ENCODE measurements at places on chromosomes 6 and 20.

DNA sequence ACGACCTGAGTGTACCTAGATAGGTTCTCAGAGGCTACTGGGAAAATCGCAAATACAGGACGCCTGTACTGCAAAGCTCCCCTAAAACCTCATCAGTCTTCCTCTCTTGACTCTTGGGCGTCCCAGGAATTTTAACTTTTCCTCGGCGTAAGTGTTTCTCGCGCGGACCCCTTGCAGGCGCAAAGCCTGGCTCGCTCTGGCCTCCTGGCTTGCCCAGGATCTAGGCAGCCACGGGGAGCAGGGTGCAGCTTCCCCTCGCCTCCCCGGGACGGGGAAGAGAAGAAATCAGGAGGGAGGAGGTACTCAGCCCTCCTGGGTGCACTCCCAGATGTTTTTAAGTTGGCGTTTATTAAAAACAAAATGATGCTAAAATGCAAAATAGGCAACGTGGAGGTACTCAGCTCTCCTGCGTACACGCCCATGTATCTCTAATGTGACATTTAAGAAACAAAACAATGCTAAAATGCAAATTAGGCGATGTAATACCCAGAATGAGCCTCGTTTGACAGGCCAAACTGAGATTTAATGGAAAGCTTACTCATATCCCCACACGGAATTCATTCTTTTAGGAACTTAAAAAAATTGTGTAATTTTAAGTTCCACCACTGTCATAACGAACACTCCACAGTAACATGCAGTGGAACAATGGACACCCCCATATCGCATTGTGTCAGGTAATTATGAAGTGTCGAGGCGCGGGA is 1.6 kb upstream of the SOBP start:
- DNase-seq, result no peak

- peak; percentile 32 for DNase-seq
Observed at GRCh38 chr6:27502508-27503435, 29.9 kb upstream of the ZNF184 start.

GRCh38 chr6:152154559-152155356 is 347.3 kb downstream of the ESR1 start:
- DNase-seq, result no peak

DNA sequence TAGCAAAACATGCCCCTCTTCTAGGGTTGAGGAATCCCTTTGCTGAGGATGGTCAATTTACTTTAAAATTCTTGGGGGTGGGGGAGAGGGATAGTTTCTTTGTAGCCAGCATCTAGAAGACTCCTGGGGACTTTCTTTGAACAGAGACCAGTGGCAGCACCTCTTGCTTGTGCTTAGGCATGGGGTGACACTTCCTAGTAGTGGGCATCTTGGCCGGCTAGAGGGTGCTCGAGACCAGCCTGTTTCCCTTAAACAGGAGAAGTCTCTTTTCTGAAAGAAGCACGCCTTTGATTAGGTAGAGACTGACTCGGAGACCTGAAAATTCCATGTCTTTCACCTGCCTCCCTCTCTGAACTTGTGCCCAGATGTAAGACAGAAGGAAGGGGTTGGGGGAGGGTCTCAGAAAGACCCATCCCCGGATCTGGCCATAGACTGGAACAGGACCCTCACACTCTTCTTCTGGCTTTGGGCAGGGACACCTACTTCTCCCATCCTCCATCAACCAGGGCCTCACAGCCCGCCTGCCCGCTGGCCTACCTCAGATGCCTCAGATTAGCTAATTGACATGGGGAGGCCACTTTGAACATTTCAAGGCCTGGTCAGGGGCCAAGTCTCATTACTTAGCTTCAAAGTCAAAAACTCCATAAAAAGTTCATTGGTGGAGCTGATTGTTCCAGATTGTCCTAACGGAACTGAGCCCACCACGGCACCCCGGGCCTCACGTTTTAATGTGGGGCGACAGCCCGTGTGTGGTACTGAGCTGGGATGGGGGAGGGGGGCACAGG is 172.2 kb downstream of the CDC5L start:
- no peak for DNase-seq

- DNase-seq, result no peak
Observed at GRCh38 chr6:118524686-118525085, 23.4 kb upstream of the PLN start.

GRCh38 chr6:168012431-168013249 is 15.2 kb downstream of the KIF25 start:
- no peak for DNase-seq

DNA sequence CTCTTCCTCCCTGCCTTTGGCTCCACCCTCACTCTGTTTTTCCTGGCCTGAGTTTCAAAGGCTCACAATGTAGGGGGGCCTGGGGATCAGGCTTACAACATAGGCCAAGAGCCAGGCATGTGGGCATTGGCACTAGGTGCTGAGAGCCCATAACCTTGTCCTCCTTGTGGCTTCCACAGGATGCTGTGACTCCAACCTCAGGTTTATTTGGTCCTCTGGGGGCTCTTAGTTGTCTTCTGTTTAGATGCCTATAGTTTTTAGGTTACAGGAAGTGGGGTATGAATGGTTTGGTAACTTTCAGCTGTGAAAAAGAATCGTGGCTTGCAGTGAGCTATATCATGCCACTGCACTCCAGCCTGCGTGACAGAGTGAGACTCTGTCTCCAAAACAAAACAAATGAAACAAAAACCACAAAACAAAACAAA is 25.6 kb downstream of the MMP24 start:
- DNase-seq, result no peak

GRCh38 chr6:73263570-73263909 is 544 bp upstream of the KHDC1 start:
- DNase-seq, result no peak

DNA sequence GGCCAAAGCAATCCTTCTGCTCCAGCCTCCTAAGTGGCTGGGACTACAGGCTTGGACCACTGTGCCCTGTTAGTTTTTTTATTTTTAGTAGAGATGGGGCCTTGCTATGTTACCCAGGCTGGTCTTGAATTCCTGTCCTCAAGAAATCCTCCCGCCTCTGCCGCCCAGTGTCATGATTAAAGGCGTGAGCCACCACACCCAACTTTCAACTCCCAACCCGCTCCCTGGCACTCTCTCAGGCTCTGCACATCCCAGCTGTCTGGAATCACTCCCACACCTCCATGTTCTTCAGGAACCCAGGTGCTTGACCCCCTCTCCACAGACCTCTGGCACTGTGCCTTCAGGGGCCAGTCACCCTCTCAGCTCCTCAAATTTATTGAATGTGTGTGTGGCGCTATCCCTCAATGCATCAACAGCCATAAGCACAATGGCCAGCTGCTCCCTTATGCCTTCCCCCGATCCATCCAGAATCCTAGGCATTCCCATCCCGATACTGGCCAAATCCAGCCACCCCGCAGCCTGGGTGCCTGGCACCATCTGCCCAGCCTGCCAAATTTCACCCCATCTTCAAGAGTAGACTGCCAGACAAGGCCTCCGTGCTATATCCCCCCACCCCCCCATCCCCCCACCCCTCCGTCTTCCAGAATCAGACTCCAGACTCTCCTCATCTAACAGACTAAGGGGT is 647 bp upstream of the POU5F1 start:
- DNase-seq, result no peak

DNA sequence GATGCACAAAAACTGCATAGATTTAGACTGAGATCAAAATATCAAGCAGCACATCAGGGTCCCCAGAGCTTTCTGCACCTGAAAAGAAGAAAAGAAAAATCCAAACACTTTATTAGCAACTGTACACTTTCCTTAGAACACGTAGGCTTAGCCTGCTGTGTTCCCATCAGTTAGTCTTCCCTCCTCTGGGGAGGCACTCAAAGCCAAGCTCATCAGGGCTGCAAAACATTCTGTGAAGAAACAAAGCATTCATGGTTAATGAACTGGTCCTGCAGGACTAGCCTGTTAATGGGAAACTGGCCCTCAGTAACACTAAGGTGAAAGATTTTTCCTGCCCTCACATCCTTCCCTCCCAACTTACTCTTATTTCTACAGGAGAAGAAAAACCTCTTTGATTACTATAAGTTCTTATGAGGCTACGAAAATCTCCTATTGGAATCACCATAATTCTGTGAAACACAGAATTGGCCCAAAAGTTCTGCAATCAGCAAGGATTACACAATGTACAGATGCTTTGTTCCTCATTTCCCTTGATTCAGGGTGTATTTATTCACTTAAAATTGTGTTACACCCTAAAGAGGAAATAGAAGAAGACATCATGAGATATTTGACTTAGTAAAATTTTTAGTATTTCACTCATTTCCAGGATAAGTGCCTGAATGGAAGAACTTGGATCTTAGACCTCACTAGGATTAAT is 901.0 kb upstream of the MAP3K7 start:
- no peak for DNase-seq

DNA sequence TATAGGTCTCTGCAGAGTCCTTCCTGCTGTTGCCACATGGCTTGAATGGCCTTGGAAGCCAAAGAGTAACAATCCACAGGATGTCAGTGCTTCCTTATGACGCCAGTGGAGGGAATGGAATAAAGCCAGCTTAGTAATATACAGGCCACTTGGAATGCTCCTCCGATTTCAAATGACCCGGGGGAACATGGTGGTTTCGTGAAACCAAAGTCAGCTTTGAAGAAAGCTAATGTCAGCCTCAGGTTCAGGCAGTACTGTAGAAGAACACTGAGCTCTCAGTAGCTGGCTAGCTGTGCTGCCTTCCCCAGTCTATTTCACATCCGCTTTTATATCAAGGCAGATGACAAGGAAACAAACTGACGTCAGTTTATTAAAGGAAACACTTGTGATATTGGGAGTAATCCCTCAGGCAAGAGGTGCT is 189.1 kb downstream of the DTNBP1 start:
- no peak for DNase-seq

DNA sequence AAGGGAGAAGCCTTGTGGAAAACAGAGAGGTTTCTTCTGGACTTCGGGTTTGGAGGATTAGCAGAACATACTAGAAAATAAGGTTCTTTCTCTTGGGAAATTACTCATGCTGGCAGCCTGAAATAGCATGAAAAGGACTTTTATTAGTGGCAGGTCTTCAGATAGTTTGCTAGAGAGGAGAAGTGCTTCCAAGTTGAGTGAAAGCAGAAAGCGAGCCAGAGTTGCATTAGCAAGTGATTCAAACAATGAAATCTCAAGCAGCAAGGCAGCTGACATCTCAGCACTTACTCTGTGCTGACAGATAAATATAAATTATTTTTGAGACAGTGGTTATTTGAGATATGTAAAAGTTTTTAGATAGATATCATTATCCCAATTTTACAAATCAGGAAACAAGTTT is 91.9 kb downstream of the PLCB4 start:
- DNase-seq, result no peak

- no peak for DNase-seq
Observed at GRCh38 chr6:109013656-109014305, 80.9 kb downstream of the SESN1 start.

DNA sequence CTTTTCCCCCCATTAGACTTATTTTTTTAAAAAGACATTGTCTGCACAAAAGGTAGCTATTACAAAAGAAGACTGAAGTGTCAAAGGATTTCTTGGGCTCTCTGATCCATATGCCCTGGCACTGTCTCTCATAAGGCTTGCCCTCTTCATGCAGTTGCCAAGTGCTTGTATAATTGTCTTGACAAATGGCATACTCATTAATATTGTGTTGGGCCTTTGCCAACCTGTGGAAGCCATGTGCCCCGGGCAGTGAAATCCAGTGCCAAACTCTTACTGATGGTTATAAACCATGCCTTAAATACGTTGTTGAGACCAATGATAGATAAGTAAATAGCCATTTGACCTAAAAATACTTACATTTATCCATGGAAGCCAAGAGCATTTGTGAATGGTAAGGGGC is 98.1 kb downstream of the FARS2 start:
- DNase-seq, result no peak

DNA sequence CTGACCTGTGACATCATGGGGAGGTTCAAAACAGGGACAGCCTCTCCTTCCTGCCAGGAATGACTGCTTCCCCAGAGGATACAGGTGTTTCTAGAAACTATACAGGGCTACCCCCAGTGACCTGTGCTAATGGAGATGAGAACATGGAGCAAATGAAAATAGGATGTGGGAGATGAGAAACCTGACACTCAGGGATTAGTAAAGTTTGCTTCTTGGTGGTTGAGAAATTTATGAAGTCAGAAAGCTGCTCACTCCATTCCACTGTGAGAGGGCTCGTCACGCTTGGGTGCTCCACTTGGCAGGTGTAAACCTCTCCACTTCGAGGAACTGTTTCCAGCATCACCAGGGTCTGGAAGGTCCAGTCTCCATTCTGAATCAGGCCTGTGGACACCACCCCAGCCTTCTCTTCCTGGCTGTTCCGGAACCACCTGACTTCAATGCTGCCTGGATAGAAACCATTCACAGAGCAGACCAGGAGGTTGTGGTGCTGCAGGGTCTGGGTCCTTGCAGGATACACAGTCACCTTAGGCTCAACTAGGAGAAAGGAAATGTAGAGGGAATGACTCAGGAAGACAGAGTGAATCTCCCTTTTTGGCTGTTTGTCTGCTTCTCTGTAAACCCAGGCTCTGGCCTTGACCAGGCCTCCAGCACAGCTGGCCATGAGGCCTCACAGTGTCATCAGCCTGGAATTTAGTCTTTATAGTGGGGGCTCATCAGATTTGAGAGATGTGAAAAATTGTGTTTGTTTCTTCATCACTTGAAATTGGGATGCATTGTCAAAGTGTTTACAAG is 10.8 kb downstream of the HLA-DRB5 start:
- DNase-seq, result no peak

DNA sequence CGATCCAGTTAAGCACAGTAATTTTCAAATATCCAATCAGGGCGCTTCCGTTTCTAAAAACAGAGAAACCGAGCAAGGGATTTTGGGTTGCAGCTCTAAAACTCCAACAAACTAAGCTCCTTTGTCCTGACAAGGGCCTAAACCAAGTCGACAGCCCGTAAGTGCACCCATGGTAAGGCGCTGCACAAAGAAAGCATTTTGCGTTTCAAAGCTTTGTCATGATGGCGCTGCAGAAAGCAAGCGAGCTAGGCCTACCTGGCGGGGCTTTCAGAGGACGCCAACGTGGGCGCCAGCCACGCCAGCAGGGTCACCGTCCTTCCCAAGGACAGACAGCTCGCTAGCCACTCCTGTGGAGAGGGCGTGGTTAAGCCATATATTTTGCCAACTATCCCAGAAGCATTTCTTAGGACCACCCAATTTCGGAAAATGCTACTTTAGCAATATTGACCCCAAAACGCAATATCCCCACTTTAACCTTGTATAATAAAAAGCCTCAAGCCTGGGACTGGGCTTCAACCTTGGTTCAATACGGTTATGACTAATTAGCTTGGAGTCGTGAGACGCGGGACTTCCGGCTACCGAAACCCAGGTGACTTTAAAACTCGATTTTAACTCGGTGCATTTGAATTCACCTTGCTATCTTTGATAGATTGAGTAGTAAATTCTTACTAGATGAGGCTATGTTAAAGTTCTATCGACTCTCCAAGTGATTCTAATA is 53.8 kb downstream of the TRIM38 start:
- DNase-seq, result no peak

- DNase-seq, result no peak
Observed at GRCh38 chr6:102039441-102039840, 645.9 kb downstream of the GRIK2 start.

- no peak for DNase-seq
Observed at GRCh38 chr20:44362466-44362940, 7.0 kb downstream of the HNF4A start.

Measured in stimulated activated CD8-positive, alpha-beta memory T cell treated with anti-CD3 and anti-CD28 coated beads, Interleukin-7, amount 100 ng/mL, for 1 hour (primary cell).